ENCODE measurements at places on chromosomes 1 and 21.
A peak's percentile ranks its signal among the peaks of the same experiment; 100 is the strongest.

GRCh38 chr1:151537112-151537511 is 3.0 kb upstream of the TUFT1 start:
- DNase-seq, result peak; percentile 88

DNA sequence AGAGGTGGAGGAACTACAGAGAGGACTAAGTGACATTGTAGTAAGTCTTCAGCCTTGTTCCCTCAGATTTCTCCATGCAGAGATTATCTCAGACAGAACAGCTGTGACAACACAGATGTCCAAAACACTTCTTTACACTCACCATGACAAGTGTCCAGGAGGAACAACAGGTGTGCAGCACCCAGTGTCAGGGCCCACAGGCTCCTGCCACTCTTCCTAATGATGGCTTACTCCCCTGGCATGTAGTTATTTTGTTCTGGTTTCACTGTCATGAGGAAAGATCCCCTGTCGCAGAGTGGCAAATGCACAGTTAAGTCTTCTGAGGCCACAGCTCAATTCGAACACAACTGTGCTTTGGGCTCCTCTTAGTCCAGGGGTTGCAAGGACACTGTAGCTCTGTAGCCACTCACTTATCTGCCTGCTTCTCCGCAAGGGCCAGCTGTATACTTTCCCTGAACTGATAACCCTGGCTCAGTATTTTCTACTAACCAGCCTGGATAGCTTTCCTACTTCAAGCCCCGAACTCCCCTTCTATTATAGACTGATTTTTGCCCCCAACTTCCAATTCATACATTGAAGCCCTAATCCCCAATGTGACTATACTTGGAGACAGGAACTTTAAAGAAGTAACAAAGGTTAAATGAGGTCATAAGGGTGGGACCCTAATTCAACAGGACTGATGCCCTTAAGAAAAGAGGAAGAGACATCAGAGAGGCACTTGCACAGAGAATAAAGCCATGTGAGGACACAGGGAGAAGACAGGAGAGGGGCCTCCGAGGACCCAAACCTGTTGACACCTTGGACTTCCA is 11.1 kb downstream of the PDZK1 start:
- DNase-seq, result no peak

GRCh38 chr1:70961374-70961975 is 86.1 kb downstream of the PTGER3 start:
- no peak for DNase-seq

DNA sequence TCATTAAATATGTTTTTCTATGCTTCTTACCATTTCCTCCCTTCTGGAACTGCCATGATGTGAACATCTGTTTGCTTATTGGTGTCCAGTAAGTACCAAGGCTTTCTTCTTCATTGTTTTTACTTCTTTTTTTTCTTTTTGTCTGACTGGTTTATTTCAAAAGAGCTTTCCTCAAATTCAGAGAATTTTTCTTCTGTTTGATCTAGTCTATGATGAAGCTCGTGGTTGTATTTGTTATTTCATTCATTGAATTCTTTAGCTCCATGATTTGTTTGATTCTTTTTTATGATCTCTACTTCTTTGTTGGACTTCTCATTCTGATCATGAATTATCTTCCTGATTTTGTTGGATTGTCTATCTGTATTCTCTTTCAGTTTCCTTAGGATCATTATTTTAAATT is 49.5 kb upstream of the PKN2 start:
- no peak for DNase-seq

GRCh38 chr1:208809876-208810275 is 565.7 kb upstream of the PLXNA2 start:
- peak; percentile 37 for DNase-seq

GRCh38 chr1:206005778-206006180 is 2.6 kb upstream of the RAB7B start:
- DNase-seq, result no peak

GRCh38 chr1:165395478-165395877 is 39.0 kb upstream of the LMX1A start:
- DNase-seq, result no peak

DNA sequence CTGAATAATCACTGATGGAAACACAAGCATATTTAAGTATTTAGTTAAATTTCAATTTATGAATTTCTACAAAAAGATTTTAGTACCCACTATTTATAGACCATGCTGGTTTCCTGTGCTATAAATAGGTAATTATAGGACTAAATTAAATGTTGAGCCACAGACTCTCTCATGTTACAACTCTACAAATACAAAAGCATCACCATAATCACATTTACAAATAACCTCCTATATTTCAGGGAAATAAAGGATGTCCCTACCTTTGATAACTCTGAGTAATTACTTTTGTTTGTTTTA is 32.6 kb upstream of the CCDC190 start:
- no peak for DNase-seq

GRCh38 chr21:45050797-45051489 is 23.4 kb upstream of the ADARB1 start:
- DNase-seq, result peak; percentile 35

- DNase-seq, result no peak
Observed at GRCh38 chr1:221724931-221725605, 16.8 kb downstream of the DUSP10 start.

DNA sequence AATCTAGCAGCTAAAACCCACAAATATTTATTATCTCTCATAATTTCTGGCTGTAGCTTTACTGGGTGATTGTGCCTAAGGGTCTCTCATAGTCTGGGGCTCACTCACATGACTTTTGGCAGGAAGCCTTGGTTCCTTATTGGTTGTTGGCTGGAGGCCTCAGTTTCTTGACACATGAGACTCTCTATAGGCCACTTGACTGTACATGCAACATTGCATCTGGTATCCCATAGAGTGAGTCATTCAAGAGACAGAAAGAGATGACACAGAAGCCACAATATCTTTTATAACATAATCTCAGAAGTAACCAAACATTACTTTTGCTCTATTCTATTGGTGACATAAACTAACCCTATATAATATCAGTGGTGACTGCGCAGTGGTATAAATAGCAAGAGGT is 128.5 kb upstream of the HNRNPU start:
- DNase-seq, result no peak

DNA sequence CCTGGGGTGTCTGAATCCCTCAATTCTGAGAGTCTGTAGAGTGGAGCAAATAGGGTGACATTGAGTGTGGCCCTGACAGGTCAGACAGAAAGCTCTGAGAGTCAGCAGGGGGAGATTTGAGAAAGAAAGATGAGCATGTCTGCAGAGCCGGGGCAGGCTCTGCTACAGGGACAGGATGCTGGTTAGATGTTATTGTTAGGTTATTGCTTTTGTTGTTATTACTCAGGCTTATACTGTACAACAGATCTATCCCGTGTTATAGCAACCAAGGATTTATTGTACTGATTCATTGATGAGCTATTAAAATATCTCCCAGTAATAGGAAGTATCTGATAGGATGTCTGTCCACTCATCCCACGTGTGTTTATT is 59.5 kb downstream of the NFASC start:
- no peak for DNase-seq

DNA sequence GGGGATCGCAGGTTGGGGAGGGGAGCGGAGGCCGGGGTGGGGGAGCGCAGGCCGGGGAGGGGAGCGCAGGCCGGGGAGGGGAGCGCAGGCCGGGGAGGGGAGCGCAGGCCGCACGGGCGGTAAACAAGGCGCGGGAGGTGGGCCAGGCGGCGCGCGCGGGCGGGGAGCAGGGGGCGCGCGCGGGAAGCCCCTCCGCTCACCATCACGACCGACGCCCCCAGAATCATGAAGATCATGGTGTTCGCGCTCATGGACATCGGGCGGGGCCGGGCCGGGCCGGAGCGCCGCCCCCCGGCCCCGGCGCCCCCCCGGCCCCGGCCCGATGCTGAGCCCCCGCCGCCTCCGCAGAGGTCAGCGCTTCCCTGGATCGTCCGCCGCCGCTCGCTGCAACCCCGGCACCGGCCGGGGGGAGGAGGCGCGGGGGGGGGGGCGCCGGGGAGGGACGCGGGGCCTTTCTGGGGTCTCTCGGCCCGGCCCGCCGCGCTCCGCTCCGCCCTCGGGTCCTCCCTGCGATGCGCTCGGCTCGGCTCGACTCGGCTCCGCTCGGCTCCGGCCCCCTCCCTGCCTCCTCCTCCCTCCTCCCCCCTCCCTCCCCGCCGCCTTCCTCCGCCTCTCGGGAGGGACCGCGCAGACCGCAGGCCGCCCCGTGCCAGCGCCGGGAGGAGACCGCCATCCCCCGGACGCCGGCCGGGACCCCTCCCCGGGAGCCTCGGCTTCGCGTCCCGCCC is at the start of gene TMEM240:
TSS of gene TMEM240 (minus strand) at position 535 of the 728 bp plus-strand sequence. CDS start at position 257, 278 bp downstream.
- peak; percentile 42 for DNase-seq

GRCh38 chr1:2833454-2834145 is 32.1 kb upstream of the TTC34 start:
- no peak for DNase-seq

DNA sequence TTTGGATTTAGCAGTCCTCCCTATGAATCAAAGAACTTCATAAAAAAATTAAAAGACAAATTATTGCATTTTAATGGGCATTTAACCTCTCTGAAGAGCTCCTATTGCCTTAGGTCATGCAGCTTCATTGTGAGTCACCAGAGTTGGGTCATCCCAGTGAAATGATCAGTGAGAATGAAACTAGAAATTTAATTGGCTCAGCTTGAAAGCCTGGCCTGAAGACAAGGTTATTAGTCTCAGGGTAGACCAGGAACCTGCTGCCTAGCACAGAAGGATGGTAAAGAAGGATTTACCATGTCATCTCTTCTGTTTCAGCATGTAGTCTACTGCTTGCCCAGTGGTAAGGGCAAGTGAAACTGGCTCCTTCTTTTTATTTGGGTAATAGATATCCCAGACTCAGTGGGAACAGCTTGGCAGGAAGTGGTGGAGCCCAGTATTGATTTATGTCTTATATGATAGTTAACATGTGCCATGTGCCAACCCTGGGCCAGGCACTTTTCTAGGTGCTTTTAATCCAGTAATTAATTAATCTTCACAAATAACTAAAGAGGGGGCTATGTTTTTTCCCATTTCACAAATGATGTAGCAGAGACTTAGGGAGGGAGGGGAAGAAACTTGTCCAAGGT is 23.6 kb downstream of the LAMC2 start:
- peak; percentile 27 for DNase-seq

GRCh38 chr1:108072212-108072611 is 107.2 kb upstream of the VAV3 start:
- DNase-seq, result no peak

- DNase-seq, result no peak
Observed at GRCh38 chr1:21278860-21279845, 11.1 kb downstream of the ECE1 start.

GRCh38 chr1:109595531-109595930 is 23.9 kb downstream of the GNAT2 start:
- no peak for DNase-seq

- no peak for DNase-seq
Observed at GRCh38 chr1:243827206-243827605, 22.8 kb downstream of the AKT3 start.

- no peak for DNase-seq
Observed at GRCh38 chr1:213985209-213986019, 2.4 kb upstream of the PROX1 start.

All from astrocyte of the cerebellum (primary cell).